ELR (cell line): ENCODE measurements at places on chromosomes 3 and 15.

GRCh38 chr3:10527295-10528001 lies 22.1 kb upstream of the ATP2B2 start:
- no peak for DNase-seq

- DNase-seq, result no peak
These were observed 93.7 kb downstream of the ABI3BP start for GRCh38 chr3:100899440-100900091.

DNA sequence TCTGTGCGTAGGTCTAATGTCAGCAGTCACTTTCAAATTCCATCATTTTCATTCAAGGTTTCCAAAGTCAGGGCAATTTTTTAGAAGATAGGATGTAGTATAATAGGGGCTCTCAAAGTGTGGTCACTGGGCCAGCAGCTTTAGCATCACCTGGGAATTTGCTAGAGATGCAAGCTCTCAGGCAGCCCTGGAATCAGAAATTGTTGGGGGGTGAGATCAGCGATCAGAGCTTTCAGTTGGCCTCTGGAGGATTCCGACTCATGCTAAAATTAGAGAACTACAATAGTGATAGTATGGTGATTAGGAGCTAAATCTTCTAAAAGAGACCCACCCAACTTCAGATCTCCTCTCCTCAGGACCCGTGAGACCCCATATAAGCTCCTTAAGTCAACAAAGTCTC lies 2.4 kb upstream of the FRMD4B start:
- no peak for DNase-seq

DNA sequence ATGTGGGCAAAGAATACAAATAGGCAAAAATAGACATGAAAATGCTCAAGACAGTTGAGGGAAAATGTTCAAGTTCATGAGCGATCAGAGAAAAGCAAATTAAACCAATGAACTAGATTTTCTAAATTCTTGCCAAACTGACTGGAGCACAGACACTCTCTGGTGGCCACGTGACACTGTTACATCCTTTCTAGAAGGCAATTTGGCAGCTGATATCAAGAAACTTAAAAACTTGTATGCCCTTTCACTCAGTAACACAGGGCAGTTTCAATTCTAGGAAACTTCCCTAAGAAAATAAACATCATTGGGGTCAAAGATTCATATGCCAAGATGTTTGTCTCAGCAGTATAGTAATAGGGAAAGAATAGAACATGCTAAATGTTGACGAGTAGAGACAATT lies 52.2 kb downstream of the ABHD5 start:
- DNase-seq, result peak; percentile 33

DNA sequence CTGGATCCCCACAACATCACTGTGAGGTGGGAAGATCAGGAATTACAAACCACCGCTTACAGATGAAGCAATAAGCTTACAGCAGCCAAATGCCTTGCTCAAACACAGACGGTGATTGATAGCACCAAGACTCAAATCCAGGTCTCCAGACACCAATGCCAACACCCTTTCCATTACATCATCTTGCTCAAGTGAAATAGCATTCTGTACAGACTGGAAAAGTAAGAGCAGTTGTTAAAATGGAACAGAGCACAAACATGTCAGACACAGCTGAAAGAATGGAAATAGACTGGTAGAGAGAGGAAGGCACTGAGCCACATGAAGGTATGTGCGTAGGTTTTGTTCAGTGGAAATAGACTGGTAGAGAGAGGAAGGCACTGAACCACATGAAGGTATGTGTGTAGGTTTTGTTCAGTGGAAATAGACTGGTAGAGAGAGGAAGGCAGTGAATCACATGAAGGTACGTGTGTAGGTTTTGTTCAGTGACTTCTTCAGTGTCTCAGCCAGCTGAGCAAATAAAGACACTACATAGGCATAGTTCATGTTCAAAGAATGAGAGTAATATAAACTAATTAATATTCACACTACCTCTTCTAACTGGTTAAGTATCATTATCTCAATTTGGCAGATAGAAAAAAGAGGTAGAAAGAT lies 15.6 kb downstream of the CLDN1 start:
- no peak for DNase-seq

DNA sequence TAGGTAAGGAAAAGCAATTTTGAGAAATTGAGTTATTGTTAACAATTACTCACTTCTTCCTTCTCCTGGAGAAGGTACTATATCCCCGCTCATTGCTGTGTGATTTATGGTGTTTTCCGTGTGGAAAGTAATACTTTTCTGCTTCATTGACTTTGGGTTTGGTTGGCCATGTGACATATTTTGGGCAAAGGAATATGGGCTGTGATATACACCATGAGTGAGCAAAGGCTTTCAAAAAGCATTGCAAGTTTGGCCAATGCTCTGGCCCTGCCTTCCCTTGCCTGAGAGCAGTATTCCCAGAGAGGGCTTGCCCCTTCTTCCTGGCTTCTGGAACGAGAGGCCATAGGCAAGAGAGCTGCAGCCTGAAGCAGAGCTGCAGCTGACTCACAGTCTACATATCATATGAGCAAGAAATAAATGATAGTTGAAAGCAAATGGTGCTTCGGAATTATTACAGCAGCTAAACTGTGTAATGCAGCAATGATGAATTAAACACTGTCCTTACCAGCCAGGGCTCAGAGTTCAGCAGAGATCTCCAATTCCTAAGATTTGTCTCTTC lies 216.8 kb upstream of the CD96 start:
- DNase-seq, result no peak

DNA sequence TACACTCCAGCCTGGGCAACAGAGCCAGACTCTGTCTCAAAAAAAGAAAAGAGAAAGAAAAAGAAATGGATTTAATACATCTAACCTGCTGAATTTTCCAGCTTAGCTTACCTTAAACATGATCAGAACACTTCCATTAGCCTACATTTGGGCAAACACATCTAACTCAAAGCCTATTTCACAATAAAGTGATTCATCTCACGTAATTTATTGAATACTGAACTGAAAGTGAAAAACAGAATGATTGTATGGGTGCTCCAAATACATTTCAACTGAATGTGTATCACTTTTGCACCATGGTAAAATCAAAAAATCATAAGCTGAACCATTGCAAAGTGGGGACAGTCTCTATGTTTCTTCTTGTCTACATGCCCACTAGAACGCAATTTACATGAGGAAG lies 9.0 kb downstream of the PIK3R4 start:
- no peak for DNase-seq

GRCh38 chr3:35254917-35255316 lies 384.4 kb upstream of the ARPP21 start:
- no peak for DNase-seq

DNA sequence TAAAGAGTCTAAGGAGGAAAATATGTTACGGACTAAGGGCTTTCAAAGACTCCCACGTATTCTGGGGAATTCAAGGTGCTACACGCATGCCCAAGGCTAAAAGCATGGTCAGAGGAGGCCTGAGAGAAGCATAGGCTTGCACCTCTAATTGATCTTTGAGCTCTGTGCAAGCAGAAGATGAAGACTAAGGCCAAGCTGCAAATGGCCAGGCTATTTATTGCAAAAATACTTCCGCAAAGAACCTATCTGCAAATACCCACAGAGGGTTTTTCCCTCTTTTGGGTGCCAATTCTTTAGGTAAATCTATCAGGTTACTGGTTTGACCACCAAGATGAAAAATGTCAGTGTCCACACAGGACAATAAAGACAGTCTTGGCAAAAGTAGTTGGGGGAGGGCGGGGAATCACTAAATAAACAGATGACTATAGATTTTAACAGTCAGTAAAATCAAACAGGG lies 119.5 kb downstream of the STAG1 start:
- no peak for DNase-seq

- peak; percentile 31 for DNase-seq
These were observed 17.5 kb downstream of the SLC12A8 start for GRCh38 chr3:125194849-125195601.

GRCh38 chr3:143295201-143296080 lies 175.9 kb downstream of the CHST2 start:
- DNase-seq, result no peak

- DNase-seq, result no peak
These were observed 54.4 kb upstream of the KIF23 start for GRCh38 chr15:69359722-69360121.

- no peak for DNase-seq
These were observed 90.6 kb downstream of the ATP10A start for GRCh38 chr15:25772500-25772899.

- no peak for DNase-seq
These were observed 89.9 kb upstream of the TBL1XR1 start for GRCh38 chr3:177287231-177287630.

- peak; percentile 57 for DNase-seq
These were observed 152.7 kb downstream of the IL20RB start for GRCh38 chr3:137110392-137110996.

DNA sequence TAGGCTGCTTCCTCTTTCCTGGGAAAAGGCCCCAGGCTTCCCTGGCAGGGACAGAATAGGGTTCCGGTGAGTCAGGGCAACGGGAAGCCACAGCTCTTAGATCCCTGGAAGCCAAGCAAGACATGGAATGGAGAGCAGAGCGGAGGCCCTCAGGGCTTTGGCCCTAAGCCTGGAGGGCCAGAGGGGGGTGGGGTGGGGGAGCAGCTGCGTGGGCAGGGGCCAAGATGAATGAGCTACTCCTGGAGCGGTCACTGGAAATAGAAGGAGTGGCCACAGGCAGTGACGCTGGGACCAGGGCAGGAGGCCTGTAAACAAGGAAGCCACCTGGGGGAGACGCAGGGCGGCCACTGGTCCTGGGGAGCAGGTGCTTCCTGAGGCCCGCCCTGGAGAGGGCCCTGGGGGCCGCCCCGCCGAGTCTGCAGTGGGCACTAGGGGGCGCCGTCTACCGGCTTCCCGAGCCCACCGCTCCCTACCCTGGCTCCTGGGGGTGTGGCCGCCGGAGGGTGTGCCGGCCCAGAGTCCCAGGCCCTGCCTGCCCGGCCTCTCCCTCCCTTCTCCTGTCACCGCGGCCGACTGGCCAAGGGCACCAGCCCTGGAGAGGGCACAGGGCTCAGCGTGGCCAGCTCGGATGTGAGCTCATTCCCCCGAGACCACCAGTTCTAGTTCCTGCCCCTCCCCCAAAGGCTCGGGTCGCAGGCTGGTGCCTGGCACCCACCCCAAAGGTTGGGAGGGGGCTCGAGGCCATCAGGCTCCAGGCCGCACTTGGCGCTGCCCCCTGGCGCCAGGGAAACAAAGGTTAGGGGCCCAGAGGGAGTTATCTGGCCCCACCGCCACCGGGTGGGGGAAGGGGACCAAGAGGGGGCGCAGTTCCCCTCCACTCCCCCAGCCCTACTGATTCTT lies 12.1 kb downstream of the VPS18 start:
- DNase-seq, result peak; percentile 98

GRCh38 chr15:29223640-29224039 lies 46.0 kb downstream of the NSMCE3 start:
- no peak for DNase-seq

GRCh38 chr3:37620071-37620635 lies 241.5 kb upstream of the CTDSPL start:
- DNase-seq, result no peak

- no peak for DNase-seq
These were observed 79.0 kb upstream of the MLF1 start for GRCh38 chr3:158491968-158492367.

DNA sequence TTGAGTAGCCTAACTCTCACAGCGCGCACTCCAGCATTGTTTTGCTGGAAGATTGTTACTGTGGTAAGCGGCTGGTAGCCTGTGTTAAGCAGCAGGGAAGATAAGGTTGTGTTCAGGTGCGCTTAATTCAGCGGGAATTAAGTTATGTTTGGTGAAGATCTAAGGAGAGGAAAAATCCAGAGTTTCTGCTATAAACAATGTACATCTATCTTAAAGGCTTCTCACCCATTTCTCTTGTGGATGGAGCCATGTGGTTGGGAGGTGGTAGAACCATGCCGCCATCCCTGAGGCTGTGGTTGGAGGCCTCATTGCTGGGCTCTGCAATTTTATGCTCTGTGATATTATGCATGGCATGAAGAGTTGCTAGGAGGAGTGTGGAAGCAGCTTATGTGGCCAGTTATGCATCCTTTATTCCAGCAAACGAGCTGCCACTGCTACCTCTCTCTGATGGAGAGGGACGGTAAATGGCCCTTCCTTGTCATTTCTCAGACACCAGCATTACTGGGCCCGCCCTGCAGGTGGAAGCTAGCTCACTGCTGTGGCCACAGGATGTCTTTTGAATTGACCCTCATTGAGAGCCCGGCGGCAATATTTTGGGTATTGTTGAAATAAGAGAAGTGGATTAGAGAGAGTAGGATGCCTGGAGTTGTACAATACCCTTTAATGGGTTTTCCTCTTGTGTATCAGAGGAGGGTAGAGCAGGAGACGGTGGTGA lies 1.3 kb downstream of the MINAR1 start:
- DNase-seq, result no peak

DNA sequence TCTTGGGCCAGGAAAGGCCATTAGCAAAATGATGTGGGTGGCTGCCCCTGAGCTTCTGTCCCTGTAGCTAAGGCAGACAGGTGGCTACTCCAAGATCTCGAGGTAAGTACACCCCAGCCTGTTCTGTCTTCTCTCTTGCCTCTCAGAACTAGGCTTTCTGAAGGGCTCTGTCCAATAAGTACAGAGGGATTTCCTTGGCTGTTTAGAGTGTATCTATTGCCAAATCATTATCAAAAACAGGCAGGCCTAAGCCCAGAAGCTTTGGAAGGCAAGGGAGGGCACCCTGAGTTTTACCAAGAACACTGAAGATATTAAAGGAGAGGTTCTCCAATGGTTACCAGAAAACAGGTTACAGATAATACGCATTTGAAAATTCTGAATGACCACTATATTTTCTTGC lies 156.6 kb downstream of the MYRIP start:
- DNase-seq, result no peak

- DNase-seq, result no peak
These were observed 21.9 kb downstream of the ZIC4 start for GRCh38 chr3:147384210-147385058.

GRCh38 chr3:39414421-39414907 lies 7.9 kb downstream of the RPSA start:
- DNase-seq, result peak; percentile 48

DNA sequence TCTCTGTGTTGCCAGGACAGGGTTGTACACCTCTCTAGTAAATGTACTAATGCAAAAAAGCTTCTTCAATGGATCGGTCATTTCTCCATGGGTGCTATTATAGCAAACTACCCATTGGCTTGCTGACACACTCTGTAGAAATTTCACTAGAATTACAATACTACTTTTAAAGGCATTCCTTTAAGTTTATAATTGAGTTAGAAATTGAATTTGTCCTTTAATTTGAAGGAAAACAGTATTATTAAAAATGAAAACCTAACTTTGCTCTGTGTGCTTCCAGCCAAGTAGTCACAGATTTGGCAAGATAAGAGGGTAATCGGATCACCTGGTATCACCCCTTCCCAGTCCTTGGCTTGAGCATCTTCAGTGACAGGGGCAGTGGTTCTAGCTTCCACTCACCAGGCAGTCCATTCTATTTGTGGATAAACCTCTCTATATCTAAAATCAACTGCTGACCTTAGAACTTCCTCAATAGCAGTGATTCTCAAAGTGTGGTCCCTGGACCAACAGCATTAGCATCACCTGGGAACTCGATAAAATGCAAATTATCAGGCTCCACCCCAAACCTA lies 93.2 kb downstream of the GHSR start:
- DNase-seq, result no peak

GRCh38 chr15:76875911-76876310 lies 29.2 kb downstream of the SCAPER start:
- no peak for DNase-seq
